Renal cortex interstitium (tissue), 15 donors: ENCODE measurements at places on chromosomes 3 and 15.

- DNase-seq, result no peak
These were observed 95.0 kb upstream of the GADL1 start for GRCh38 chr3:30989276-30990030.

DNA sequence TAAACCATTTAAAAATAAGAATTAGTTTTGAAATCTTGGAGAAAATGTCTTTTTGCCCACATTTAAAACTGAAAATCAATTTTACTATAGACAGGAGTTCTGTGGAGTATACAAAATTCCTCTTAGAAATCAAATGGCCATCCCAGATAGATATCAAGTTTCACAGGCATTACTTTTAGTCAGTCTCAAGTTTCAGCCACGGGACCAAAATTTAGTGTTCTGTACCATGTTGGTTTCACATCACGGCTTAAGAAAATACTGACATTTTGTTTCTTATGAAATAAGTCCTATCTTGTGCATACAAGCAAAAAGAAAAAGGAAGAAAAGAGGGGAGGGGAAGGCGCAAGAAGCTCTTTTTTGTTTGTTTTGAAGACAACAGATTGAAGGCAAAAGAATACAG is 45.7 kb downstream of the EIF2AK4 start:
- DNase-seq, result peak; percentile 42

- DNase-seq, result no peak
These were observed 413.0 kb upstream of the DPH6 start for GRCh38 chr15:35958975-35959374.

DNA sequence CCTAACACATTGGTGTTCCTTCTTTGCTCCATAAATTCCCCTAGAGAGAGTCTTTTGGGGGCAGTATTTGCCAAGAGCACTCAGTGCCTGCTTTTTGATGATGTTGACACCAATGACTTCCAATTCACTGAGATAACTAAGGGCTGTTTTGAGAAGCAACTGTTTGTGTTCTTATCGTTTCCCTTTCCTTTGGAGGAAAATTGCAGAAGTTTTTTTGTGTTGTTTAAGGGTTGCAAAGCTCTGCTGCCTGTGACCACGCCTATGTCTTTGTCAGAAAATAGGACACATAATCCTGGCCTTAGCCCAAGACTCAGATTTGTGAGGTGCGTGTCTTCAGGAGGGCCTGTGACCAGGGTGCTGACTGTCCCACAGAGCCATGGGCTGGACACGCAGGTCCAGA is 99.6 kb downstream of the FAM43A start:
- no peak for DNase-seq

DNA sequence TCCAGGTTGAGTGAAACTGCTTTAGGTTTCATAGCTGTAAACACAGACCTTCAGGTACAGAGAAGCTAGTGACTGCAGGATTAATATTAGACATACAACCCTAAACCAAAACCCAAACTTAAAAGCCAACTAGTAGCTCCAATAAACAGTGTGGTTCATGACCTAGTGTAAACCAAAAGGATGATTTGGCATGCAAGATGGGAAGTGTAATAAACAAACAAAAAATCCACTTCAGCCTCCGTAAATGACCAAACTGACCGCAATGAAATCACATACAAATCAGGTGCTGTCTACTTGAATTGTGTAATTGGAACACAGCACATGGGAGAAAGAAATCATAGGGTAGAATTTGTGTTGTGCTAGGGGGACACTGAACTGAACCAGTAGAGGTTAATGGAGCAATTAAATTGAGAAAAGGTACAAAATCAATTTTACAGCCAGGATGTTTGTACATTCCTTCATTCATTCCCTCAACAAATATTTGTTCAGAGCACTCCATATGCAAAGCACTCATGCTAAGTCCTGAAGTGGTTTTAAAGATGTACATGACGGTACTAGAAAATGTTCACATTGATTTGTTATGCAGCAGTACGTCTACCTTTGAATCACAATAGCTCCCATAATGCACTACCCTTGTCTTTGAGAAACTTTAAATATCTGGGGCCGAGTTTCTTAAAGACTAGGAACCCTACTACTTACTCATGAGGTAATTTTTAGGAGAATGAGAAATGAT is 21.4 kb upstream of the CHST2 start:
- no peak for DNase-seq

- DNase-seq, result no peak
These were observed 60.2 kb downstream of the TMEM44 start for GRCh38 chr3:194572944-194573491.

- peak; percentile 29 for DNase-seq
These were observed 44.8 kb downstream of the KBTBD12 start for GRCh38 chr3:127959873-127960272.

GRCh38 chr3:29764603-29765254 is 483.9 kb downstream of the RBMS3 start:
- peak; percentile 52 for DNase-seq
